NCI-H510A (cell line): ENCODE measurements at places on chromosomes 11 and 22.
A peak's percentile ranks its signal among the peaks of the same experiment; 100 is the strongest.

DNA sequence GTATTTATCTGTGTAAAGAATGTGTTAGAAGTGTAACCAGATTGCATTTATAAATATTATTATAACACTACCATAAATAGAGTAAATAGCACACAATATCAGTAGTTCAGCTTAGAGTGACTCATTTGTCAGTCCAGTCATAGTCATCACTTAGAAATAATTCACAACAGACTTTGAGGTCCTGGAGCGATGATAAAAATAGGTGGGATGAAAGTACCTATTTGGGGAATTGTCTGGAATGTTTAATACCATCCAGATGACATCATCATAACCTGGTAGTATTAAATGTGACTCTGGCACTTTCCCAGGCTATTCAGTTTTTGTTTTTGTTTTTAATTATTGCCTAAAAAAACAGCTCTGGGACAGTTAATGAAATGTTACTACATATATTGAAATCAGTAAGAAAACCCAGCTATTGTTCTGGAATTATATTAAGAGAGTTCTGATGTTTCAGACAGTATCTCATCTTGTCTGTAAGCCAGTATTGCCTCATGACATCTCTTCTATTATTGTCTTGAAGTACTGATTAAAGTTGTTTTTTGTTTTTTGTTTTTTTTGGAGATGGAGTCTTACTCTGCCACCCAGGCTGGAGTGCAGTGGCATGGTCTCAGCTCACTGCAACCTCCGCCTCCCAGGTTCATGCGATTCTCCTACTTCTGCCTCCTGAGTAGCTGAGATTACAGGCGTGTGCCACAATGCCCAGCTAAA is 74.8 kb downstream of the SIK2 start:
- no peak for DNase-seq

- no peak for DNase-seq
Measured at GRCh38 chr22:28837640-28838039, 37.3 kb upstream of the XBP1 start.

- peak; percentile 65 for DNase-seq
Measured at GRCh38 chr11:92886243-92886905, 83.1 kb upstream of the MTNR1B start.

- no peak for DNase-seq
Measured at GRCh38 chr11:74390697-74391096, 7.5 kb downstream of the PGM2L1 start.

DNA sequence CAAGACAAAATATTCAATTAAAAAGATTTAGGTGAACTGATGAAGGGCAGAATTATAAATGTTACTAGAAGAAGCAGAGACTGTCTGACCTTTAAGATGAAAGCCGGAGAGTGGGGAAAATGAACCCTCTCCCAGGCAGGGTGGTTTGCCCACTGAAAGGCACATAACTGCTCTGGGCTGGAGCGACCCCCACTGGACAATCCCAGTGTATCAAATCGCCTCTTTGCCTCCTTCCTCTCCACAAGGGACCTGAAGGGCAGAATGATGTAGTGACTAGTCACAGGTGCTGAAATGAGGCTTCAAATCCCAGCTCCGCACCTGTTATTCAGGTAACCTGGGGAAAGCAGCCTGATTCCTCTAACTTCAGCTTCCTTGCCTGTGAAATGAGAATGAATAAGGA is 69.0 kb downstream of the EFCAB6 start:
- DNase-seq: no peak

DNA sequence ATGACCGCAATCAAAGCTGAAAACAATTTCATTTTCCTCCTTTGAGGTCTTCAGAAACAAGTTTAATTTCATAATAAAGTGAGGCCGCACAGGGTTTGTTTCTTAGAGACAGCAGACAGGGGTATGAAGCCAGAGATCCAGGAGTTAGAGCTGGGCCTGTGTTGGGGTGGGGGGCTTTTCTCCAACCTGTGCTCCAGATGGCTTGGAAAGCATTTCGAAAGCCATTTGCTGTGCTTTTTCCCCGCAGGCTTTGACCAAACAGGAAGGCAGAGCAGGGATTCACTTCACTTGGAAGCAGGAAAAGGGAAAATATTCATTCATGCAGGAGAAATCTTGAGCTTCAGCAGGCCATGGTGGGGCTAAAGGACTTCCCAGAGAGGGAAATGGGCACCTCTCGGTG is 617.4 kb downstream of the SOX6 start:
- DNase-seq: no peak

- no peak for DNase-seq
Measured at GRCh38 chr11:120217941-120218694, 7.3 kb downstream of the OAF start.

DNA sequence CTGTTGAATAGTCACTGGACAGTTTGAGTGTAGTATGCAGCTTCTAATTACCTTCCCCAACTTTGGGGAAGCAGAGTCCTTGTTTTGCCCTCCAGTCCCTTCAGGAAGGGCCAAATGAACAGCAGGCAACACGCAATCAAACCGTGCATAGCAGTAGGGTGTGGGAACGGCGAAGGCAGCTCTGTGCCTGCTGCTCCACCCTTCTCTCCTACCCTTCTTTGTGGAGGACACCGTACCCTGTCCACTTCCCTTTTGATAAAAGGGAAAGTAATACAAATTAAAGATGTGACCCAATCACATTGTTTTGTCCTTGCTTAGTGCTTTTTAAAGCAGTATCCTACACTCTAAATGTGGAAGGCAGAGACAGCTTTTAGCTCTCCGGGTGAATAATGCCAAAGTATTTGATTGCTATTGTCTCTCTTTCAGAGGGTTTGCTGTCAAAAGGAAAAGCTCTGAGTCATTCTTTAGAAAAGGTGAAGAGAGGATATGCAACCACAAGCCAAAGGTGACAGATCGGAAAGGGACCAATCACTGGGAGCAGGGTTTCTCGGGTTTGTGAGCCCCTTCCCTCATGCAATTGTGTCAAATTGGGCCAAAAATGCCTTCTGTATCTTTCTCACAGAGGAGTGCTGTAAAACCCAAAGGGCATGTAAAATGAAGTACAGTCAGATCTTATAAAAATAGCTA is 407.3 kb upstream of the CCDC90B start:
- DNase-seq: no peak

DNA sequence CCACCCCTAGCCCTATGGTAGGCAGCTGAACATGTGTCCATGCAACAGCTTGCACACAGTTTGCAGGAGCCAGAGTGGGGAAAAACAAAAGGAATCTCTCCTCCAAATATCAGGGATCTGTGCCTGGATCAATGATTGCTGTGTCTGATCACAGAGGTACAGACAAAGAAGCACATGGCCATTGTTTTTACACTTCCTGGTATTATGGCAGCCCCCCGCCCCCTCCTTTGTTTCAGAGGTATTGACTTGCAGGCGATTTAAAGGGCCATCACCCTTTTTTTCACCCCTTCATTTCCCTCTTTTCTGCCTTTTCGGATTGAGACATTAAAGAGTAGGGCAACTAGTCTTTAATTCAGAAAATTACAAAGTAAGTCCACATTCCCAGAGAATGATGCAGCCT is 453.0 kb upstream of the LUZP2 start:
- DNase-seq: no peak

GRCh38 chr22:20206709-20207215 is 55.9 kb upstream of the CCDC188 start:
- no peak for DNase-seq

GRCh38 chr22:39241794-39242594 is 2.8 kb downstream of the PDGFB start:
- DNase-seq: no peak

- no peak for DNase-seq
Measured at GRCh38 chr22:41429951-41430332, 16.7 kb downstream of the TOB2 start.

- DNase-seq: no peak
Measured at GRCh38 chr11:26286472-26287066, 45.4 kb upstream of the ANO3 start.

GRCh38 chr22:47210112-47210657 is 447.7 kb downstream of the TBC1D22A start:
- no peak for DNase-seq

- DNase-seq: no peak
Measured at GRCh38 chr11:42890773-42891172, 421.0 kb upstream of the API5 start.

- DNase-seq: no peak
Measured at GRCh38 chr11:100434821-100435641, 252.1 kb upstream of the ARHGAP42 start.
